ENCODE measurements at places on chromosomes 1 and 21.

GRCh38 chr1:164922585-164922984 is 363.6 kb downstream of the PBX1 start:
- no peak for DNase-seq

DNA sequence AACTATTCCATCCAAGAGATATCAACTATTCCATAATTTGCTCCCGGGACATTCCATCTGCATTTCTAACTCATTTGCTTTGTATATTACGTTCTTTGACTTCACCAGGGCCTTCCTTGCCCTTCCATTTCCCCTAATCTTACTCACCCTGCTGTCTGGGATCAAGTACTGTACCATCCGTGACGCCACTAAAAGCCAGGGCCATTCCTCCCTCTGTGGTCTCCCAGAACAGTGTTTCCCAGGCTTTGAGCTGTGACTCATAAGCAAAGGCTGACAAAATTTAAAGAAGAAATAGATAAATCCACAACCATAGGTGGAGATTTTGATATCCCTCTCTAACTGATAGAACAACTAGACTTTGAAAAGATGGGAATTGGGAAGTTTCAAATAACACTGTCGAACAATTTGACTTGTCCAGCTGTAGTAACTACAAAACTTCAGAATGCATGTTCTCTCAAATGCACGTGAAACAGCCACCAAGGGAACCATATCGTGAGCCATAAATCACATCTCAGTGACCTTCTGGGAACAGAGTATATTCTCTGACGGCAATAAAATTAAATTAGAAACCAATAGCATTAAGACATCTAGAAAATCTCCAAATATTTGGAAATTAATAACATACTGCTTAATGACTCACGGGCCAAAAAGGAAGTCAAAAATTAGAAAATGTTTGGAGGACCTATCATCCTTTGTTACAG is 501.0 kb downstream of the SETD4 start:
- no peak for DNase-seq

DNA sequence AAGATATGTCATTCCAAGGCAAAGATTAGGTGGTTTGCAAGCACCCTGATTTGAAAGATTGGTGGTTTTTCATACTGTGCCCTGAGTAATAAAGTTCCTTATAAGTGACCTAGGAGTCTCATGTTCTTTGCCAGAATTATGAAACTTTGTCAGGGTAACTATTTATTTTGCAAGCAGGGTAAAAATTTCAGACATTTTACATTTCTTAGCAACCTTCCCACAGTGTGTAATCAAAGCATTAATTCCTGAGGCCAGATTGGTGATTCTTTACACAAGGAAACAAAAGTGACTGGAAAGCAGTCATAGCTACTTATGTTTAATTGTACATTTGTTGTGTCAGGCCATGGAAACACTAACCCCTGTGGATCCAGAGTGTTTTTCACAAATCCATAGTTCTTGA is 998.0 kb upstream of the B3GALT2 start:
- DNase-seq: no peak

GRCh38 chr1:169105434-169106094 is 926 bp upstream of the ATP1B1 start:
- no peak for DNase-seq

DNA sequence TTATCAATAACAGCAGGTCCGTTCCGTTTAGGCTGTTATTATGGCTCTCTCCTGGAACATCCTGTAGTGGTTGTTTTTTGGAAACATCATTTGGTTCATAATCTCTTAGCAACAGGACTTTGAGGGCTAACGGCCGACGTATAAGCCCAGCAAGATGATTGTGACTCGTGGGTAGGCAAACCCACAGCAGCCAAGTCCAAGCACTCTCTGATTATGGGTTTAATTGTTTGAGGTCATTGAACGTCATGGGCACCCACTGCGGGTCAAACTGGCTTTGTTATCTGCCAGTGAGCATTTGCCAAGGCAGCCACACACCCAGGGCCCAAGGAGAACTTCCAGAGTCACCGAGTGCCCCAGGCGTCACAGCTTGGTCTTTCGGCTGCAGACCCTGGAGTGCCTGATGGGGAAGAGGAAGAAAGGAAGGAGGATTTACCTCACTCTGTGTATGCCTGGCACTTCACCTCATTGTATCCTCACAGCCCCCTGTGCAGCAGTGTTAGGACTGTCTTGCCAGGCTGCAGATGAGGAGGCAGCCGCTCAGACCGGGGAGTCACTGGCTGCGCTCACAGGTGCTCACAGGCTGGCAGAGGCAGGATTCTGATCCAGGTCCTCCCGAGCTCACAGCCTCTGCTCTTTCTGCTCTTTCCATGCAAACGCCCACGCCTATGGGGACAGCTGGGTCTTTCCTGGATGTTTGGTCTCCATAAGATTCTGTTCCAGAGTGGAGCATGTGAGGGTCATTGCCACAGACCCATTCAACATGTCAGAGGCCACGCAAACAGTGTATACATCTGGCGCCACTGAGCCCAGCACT is 30.8 kb upstream of the EPS8L3 start:
- no peak for DNase-seq

- no peak for DNase-seq
Observed at GRCh38 chr21:40386294-40386911, 460.6 kb downstream of the DSCAM start.

DNA sequence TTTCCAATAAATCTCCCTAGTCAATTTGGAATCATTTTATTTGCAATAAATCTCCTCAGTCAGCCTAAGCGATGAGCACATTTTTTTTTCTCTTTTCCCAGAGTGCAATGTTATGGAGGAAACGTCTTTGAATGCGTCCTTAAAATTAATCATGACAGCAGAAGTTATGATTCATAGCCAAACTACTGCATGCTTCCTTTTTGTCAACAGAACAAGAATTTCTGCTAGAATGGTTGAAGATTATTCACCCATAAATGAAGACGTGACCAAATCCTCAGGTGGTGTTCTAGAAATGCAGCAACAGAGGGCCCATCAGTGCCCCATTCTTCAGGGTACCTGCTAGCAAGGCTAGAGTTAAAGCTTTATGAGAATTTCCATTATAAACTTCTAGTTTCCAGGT is 407.9 kb upstream of the PKN2 start:
- DNase-seq: no peak

GRCh38 chr1:17097787-17098186 is 21.5 kb downstream of the PADI2 start:
- DNase-seq: no peak

DNA sequence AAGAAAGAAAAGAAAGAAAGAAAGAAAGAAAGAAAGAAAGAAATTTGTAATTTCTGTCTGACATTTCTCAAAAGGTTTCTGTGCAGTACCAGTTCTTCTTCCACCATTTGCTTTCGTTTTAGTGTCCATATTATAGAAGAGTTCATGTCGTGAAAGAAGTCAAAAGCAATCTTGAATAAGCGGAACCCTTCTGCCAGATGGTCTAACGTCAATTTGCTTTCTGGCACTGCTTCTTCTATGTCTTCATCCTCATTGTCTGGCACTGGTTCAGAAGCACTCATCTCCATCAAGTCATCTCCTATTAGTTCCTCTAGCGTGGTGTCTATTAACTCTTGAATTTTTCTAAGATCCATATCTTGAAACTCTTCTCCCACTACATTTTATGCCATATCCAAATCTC is 170.0 kb upstream of the KCTD3 start:
- no peak for DNase-seq

- DNase-seq: no peak
Observed at GRCh38 chr1:185229981-185230380, 73.0 kb downstream of the SWT1 start.

DNA sequence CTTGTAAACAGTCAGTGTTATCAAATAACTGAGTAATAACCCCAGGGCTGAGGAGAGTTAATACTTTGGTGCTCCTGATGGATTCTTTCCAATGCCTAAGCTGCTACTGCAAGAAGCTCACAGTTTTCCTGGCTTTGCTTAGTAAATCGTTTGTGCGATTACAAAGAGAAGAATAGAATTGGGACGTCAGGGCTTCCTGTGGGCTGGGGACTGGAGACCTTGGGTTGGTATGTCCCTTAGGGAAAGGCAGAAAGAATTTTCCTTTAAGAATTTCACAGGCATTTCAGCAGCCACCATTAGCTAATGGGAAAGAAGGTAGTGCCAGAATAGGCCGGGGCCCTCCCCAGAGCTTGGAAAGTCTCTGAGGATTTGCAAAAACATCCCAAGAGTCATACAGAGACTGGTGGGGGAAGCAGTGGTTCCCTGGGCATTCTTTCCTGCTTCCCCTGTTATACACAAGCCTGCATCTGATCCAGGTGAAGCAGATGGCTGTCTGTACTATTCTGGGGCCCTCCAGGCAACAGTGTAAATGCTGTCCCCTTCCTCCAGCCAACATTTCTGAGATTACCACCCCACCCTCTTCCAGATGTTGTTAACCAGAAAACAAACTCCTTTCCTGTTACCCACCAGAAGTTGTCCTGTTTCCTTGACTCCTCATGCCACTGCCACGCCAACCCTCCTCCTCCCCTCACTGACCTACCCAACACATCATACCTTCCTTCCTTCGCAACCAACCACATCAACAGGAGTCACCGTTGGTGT is 40.2 kb downstream of the PLXNA2 start:
- DNase-seq: no peak

- DNase-seq: no peak
Observed at GRCh38 chr21:27206368-27206982, 239.6 kb upstream of the ADAMTS5 start.

- no peak for DNase-seq
Observed at GRCh38 chr1:27427816-27428315, 35.4 kb downstream of the GPR3 start.

GRCh38 chr1:2943686-2944260 is 77.5 kb upstream of the ACTRT2 start:
- no peak for DNase-seq

DNA sequence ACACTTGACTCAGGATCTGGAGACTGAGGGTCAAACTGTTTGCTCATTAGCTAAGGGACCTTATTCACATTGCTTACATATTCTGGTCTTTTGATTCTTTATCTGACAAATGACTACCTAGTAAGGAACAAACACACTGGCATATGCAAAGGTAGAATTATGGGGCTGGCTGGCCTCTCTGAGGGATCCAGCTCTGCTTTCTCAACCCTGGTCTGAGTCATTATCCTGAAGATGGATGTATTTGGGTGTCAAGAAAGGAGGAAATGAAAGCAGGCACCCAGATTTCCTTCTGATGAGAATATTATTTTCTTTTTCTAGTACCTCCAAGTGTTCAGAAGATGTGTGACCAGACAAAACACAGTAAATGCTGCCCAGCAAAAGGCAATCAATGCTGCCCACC is 6.0 kb downstream of the SMCP start:
- DNase-seq: no peak

GRCh38 chr1:172775606-172776005 is 116.7 kb downstream of the FASLG start:
- DNase-seq: no peak

- no peak for DNase-seq
Observed at GRCh38 chr1:245380790-245381535, 226.2 kb downstream of the KIF26B start.

Measured in stimulated activated CD4-positive, alpha-beta T cell treated with anti-CD3 and anti-CD28 coated beads, TNF-alpha, amount 100 ng/mL, for 1 hour (primary cell).